ENCODE measurements at places on chromosomes 1 and 21.
A peak's percentile ranks its signal among the peaks of the same experiment; 100 is the strongest.

DNA sequence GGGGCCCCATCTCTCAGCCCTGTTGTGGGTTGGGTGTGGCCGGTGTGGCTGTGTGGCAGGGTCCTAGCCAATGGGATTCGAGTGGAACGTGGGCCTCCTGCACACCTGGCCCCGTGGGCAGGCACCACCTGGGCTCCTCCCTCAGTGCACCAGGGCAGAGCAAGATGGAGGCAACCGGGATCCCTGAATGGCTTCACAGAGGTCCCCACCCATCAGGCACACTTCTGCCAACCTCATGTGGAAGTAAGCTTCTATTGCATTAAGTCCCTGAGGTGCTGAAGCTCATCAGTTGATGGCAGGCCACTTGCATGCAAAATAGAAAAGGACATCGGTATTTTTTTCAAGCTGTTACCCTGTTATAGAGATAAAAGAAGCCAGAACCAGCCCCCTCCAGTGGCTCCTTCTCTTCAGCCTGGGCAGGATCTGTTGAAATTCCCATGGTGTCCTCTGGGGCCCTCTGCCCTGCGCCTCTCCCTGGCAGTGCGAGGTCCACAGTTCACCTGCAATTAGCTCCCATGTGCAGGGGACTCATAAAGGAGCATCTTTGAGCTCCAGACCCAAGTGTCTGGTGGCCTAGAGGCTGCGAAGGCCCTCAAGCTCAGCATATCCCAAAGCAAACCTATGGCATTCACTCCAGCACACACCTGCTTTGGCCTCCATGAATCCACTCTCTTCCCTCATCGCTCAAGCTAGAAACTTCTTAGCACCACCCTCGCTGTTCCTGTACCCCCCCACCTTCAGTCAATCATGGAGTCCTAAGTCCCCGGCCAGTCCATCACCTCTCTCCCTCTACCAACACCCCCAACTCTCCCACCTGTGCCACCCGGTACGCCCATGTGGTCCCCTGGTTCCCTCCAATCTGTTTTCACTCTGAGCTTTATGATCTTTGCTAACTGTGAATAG is 2.1 kb upstream of the SLC45A1 start:
- no peak for DNase-seq

DNA sequence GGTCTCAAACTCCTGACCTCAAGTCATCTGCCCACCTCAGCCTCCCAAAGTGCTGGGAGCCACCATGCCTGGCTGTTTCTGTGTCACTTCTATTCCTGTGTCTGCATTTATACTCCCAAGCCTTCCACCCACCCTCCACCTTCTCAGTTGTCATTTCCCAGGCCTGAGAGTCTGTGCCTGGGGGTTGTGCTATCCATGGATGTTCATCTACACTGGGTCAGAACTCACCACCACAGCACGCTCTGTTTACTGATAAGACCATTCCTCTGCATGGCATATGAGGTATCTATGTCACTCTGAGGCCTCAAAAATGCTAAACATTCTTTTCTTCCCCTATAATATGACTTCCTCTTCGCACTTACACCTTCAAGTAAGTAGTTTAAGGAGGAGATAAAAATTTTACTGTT is 6.1 kb downstream of the NENF start:
- no peak for DNase-seq

DNA sequence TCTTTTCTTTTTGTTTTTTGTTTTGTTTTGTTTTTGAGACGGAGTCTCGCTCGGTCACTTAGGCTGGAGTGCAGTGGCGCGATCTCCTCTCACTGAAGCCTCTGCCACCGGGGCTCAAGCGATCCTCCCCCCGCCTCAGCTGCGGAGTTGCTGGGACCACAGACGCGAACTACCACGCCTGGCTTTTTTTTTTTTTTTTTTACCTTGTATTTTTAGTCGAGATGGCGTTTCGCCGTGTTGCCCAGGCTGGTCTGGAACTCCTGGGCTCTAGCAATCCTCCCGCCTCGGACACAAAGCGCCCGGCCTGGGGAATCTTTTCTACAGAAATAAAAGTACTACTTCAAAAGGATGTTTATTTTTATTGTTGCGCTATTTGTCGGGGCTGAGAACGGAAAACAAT is 1.1 kb upstream of the SETDB1 start:
- no peak for DNase-seq

DNA sequence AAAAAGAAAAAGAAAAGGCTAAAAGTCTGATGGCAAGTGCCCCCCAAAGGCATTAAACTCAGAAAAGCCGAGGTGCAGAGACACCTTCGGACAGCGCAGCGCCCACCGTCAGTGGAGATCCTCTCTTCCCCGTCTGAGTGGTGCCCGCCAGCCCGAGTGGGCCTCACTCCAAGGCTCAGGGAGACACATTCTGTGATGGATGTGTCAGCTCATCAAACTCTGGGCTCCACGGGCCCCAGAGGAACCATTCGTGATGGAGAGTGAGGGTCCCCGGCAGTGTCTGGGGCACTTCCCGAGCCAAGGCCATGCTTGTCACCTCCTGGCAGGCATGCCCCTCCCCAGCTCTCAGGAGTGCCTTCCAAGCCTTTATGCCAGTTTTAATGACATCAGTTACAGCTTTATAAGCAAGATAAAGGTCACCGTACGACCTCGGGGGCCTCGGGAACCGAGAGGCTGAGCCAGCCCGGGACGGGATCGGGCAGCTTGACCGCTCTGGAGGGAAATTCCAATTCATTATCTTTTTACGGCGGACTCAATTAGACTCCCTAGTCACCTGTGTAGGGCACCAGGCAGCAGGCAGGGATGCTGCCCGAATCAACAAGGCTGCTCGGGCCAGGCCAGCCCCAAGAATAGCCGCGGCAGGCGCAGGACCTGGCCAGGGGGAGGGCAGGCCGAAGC is 49.5 kb downstream of the MORN1 start:
- no peak for DNase-seq

GRCh38 chr21:43983390-43983789 is 28.7 kb upstream of the TRAPPC10 start:
- DNase-seq, result no peak

GRCh38 chr1:179017383-179018326 is 8.0 kb upstream of the FAM20B start:
- DNase-seq, result no peak

GRCh38 chr1:5494518-5494917 is 497.7 kb downstream of the NPHP4 start:
- DNase-seq, result no peak

DNA sequence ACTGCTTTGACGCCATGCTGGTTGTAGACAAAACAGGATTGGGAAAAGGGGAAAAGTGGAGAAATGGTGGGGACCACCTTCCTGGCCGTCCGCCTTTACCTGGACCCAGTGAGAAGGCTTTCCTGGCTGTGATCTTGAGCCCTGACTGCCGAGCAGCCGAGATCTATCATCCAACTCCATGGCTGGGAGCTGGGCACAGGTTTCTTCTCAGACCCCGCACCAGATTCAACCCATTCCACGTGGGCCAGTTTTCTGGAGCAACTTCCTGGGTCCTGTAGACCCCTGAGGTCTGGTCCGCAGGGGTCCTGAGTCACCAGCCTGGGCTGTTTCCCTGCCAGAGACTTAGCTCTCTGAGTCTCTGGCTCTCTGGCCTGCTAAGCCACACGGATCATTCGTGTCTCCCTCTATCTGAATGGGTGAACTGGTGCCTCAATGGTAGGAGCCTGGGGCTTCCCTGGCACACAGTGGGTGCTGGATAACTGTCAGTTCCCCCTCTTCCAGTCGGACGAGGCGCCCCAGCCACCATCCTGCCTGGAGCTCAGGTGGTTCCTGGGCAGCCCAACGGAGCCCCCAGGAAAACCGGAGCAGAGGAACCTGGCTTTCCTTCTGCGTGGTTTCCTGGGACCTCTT is 4.5 kb upstream of the NPHP4 start:
- DNase-seq, result no peak

GRCh38 chr1:58746757-58747156 is 37.1 kb downstream of the JUN start:
- no peak for DNase-seq

DNA sequence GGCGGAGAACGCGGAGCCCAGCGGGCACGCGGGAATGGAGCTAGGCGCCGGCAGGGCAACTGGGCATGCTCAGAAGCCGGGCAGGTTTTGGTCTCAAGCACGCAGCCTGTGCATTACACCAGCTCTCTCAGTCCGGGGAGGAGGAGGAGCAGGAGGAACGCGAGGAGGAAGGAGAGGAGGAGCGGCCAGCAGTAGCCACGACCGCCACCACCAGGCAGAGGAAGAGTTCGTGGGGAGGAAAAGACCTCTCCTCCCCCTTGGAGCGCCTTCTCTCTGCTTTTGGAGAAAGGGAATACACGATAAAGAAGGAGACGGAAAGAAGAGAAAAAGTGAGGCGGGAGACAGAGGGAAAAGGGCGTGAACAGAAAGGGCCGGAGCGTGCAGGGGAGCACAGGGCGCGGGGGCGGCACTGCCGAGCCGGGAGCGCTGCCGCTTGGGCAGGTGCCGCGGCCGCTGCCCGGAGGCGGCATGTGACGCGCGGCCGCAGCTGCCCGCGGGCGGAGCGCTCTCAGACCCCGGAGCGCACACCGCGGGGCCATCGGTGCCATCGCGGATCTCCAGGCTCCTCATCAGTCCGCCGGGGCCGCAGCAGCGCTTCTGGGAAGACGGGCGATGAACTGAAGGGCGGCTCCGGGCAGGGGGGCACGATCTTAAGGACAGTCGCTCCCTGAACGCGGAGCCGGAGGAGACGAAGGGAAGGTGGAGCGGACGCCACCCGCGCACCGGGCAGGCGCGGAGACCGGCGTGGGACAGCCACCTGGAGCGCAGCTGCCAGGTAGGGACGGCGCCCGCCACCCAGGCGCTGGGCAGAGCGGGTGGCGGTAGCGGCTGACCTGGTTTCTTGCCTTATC is at the start of gene CHRM3:
CHRM3 (plus strand) TSS at position 116 of the 851 bp plus-strand sequence. CDS start 520,884 bp downstream, outside the sequence.
- no peak for DNase-seq

- DNase-seq, result no peak
These were observed 244.3 kb downstream of the SLC45A1 start for GRCh38 chr1:8562222-8562621.

DNA sequence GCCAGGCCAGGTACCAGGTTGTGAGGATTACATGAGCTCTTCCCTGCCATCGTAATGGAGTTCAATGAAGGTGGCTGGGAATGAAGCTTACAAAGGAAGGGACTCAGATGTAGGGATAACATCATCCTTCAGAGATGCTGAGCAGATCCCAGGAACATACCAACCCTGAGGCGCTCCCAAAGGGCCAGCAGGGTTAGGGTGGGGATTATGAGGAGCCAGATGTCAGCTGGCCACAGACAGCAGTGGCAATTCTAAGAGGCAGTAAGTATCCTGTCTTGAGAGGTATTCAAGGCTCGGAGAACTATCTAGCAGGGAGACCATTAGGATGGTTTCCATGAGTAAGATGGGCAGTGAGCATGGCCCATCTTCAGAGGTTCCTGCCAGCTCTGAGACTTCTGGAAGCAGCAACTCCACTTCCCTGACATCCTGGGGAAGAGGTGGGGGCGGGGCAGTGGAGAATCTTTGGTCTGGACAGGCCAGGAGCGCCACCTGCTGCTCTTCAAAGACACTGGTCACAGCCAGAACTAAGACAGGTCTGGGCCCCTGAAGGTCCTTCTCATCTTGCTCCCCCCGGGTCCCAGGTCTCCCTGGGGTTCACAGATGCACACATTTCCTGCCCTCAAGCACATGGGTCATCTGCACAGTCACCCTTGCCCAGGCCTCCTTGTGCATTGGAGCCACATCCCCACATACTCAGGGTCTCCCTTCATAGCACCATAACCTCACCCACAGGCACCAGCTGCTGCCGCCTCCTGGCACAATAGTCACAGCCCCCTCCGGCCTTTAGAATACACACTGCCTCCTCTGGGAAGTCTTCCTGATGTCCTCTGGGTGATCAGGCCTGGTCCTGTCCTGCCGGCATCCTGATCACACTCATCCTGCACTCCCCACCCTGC is 2.7 kb upstream of the SDC3 start:
- DNase-seq, result peak; percentile 30
